ENCODE measurements at places on chromosomes 5 and 9.

DNA sequence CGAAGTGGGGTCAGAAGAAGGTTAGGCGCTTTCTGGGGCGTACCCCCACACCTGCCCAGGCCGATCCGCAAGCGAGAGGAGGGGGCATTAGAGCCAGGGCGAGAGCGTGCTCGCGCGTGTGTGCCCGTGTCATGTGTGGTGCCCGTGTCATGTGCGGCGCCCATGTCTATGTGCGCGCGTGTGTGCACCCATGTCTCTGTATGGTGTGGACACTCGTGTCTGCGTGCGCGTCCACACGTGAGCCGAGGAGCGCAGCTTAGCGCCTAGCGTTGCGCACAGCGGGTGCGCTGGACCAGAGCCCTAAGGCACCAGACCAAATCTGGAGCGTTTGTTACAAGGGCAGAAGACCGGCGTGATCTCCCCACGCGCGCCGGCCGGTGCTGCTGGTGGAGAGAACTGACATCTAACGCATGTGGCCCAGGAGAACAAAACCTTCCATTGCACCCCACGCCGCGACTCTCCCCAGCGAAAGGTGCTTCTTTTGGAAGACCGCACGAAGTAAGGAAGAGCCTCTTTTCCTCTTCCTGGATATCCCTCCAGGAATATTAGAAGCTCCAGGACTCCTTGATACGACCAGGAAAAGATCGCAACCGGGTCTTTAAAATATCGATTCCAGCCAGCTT lies 644 bp downstream of the NIM1K start:
- no peak for DNase-seq

GRCh38 chr5:40904205-40904993 lies 4.9 kb upstream of the C7 start:
- no peak for DNase-seq

DNA sequence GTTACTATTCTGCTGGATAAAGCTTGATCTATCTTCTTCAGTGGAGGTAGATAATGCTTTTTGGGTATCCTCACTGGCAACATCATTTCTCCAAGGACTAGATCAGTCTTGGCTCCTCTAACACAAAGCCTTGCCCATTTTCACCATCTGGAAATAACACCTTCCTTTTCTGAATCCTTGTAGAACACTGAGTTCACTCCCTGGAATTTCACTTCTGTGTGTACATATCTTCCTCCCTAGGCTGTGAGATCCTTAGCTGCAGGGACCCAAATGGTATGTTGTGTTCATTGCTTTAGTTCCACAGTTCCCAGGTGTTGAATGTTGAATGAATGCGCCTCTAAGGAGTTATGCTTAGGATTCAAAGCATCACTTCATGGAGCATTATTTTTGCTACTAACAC lies 16.7 kb upstream of the SLC36A1 start:
- no peak for DNase-seq

DNA sequence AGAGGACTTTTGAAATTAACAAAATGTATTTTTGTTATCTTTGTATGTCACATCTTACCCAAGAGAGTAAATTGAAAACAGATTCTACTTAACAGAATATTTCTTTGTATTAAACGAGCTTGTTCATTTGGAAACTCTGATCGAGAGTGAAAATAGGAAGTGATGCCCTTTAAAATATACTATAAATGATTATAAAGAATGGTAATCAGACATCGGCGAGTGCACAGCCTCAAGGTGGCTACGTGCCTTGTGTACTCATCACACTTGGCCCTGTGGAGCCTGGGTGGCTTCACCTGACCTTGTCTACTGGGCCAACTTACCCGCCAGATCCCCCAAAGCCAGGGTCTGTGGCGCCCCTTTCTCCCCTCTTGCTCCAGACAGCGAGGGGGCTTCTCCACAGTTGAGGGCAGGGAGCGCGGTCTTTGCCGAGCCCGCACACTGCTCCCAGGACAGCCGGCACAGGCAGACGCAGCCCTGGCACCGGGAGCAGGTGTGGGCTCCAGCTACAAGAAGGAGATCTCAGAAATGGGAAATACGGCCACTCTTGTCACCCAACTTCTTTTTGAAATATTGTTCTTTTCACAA lies 243.2 kb downstream of the CEMIP2 start:
- no peak for DNase-seq

- no peak for DNase-seq
Measured at GRCh38 chr5:181219262-181220177, 3.6 kb upstream of the TRIM41 start.

- no peak for DNase-seq
Measured at GRCh38 chr5:172188893-172189692, 1.1 kb upstream of the STK10 start.

DNA sequence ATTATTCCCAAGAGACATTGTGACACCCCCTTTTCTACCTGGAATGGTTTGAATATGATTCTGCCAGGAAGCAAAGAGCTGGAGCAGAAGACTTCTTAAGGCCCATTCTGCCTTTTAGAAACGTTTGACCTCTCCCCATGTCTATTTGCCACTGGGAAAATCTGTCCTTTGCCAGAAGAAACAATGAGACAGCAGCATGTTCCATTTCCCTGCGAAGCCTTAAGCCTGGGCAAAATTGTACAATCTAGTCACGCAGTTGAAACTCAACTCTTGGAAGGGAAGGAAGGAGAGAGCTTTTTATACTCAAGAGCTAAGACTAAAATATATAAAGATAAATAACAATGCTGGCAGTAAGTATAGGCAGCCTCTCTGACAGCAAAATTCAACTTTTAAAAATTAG lies 22.1 kb upstream of the SPOCK1 start:
- DNase-seq = no peak

GRCh38 chr5:41883936-41884335 lies 13.7 kb upstream of the OXCT1 start:
- DNase-seq = no peak

- no peak for DNase-seq
Measured at GRCh38 chr5:145471831-145472612, 363.1 kb downstream of the PRELID2 start.

GRCh38 chr9:93105620-93106019 lies 9.6 kb downstream of the CARD19 start:
- DNase-seq = no peak

DNA sequence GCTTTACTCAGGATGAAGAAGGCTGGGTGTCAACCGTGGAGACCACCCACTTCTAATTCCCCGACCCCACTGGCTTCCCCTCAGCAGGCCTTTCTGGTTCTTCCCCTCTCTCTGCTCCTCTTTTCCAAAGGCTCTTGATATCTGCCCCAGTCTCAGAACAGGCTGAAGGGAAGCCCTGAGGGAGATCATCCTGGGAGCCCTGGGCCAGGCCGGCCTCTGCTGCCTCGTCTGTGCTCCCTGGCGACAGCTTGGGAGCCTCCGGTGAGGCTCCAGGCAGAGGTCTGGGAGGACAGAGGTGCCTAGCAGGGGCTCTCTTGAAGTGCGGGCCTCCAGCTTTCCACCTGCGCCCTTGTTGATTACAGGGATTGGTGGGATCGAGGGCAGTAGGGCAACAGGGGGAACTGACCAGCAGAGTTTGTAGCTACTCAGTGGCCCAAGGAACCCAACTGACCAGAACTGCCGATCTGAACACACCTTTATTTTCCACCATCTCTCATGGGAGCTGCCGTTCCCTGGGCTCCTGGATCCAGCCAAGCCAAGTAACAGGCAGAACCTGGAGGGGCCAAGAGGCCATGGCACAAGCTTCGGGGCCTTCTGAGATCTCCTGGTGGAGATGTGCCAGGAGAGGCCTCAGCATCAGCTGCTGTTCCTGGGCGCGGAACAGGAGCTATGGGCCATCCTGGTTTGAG lies 198.5 kb downstream of the CACNA1B start:
- no peak for DNase-seq

- DNase-seq = no peak
Measured at GRCh38 chr5:116959843-116960242, 385.2 kb upstream of the SEMA6A start.

GRCh38 chr5:75668977-75669689 lies 48.1 kb downstream of the POC5 start:
- DNase-seq = peak; percentile 30

- DNase-seq = no peak
Measured at GRCh38 chr5:150441813-150442698, 7.5 kb downstream of the RPS14 start.

GRCh38 chr9:101465326-101465915 lies 29.8 kb upstream of the ALDOB start:
- DNase-seq = no peak

- DNase-seq = no peak
Measured at GRCh38 chr5:25891691-25892090, 1146.7 kb downstream of the CDH9 start.

- DNase-seq = no peak
Measured at GRCh38 chr9:104853683-104854082, 74.3 kb downstream of the ABCA1 start.

GRCh38 chr9:77454663-77455062 lies 193.5 kb downstream of the GNA14 start:
- no peak for DNase-seq

DNA sequence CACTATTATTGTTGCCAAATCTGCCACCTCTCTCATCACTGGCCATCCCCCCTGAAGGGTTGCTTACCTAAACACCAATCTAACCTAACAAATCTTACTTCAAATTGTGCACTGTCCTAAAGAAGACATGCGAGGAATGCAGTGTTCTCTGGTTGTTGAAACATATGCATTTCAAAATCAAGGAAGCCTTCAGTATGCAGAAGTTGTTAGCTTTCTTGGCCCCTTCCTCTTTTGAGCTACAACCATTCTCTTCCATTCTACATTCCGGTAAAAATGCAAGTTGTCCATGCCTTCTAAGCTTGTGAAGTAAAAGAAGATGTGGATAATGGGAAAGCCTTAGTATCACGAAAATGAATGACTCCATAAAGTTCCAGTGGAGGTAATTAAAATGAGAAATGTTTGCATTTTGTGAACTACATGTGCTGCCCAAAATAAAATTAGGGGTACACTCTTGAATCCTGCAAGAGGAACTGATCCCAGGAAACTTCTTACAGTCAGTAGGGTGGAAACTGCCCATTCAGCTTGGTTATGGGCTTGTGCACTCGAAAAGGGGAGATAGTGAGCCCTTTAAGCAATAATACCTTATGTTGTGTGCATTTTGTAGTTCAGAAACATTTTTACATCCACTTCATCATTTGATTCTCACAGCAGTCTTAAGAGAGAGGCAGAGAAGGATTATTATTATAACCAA lies 77.6 kb upstream of the ADRB2 start:
- no peak for DNase-seq

DNA sequence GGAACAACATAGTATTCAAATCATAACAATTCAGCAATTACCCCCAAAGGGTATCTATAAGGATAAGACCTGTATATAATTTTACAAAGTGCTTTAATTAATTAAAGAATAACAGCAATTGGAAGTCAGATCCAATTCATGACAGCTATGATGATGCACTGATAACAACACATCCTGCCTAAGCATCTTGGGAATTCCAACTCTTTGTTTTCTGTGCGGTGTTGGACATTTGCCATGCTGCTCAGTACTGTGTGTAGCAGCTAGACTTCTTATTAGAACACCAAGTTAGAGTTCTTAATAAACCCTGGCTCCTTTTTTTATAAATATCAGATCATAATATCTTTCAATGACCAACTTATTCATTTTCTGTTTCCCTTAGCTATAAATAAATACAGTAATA lies 209.0 kb downstream of the SEC61B start:
- DNase-seq = no peak

DNA sequence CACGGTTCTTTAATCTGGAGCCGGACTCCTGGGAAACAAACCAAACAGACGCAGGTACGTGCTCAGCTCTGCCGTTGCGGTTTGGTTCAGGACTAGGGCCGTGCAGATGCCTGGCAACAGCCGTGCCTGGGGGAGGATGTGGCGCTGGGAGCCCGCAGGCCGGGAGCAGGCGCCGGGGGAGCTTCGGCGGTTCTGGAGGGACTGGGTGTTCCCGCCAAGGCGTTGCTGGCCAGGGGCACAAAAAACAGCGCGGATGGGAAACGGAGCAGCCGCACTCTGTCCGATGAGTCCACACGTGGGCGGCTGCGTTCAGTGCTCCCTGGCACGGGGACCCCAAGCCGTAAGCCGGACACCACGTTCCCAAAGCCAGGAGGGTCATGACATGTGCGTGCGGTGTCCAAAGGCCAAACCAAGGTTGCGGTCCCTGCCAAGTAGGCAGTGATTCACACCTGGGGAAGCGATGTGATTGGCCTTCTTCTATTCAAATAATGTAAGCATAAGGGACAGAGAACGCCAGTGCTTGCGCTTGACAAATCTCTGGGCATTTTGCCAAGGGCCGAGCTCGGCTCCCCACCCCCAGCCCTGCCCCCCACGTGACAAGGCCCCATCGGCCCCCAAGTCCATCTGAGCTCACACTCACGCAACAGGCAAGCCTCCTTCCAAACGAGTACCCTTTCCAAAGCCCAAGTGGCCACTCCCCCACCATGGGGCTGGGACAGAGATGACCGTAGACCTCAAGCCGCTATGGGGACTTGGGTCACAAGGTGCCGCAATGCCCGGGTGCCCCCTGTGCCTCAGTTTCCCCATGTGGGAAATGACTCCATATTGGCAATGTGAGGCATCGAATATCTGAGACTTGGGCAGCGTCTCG lies 49.7 kb upstream of the NKD2 start:
- no peak for DNase-seq

GRCh38 chr5:23703940-23704855 lies 196.8 kb downstream of the PRDM9 start:
- DNase-seq = no peak

- no peak for DNase-seq
Measured at GRCh38 chr5:96673127-96673526, 11.0 kb downstream of the CAST start.

DNA sequence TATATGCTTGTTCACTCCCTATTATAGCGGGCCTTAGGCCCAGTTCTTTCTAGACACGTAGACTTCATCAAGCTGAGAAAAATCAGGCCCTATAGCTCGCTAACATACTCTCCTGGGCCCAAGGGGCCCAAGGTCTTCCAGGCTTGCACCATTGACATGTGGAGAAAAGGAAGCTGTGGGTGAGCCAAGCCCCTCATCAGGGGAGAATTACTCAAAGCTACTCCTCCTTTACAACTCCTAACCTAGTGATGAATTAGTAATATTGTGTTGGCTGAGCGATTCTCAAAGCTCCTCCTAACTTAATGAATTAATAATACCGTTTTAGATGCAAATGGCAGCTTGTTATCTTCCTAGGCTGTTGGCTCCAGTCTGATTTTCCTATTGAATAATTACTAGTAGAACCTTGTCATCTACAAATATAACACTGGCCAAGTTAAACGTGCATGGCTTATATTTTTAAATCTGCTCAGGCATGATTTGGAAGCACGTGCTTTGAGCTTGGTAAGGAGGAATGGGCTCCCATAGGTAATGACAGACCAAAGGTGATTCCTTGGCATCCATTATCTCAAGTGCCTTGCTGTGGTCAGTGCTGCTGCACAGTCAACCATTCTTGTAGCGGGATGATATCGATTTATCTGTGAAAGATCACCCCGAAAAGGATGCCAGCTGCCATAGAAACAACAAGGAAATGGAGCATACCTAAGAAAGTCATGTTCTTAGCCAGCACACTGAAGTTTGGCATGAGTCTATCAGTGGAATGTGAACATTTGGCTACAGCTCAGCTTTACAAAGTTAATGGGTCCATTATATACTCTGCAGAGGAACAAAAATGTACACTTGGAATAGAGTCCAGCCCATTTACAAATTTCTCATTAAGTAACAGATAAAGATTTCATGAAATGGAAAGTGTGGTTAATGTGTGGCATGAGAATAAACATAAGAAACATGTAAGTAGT lies 23.8 kb downstream of the LVRN start:
- DNase-seq = no peak

GRCh38 chr5:68644971-68645370 lies 429.4 kb downstream of the PIK3R1 start:
- no peak for DNase-seq
